ENCODE measurements at places on chromosomes 2 and 18.

- DNase-seq: no peak
Observed at GRCh38 chr2:181104512-181105115, 124.2 kb downstream of the UBE2E3 start.

DNA sequence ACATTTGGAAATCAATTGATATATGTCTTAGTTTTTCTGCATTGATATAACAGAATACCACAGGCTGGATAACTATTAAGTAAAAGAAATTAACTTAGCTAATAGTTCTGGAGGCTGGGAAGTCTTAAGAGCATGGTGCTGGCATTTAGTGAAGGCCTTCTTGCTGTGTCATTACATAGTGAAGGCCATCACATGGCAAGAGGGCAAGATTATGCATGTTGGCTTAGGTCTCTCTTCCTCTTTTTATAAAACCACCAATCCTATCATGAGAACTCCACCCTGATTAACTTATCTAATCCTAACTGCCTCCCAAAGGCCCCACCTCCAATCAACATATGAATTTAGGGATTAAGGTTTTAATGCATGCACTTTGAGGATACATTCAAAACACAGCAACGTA is 225.5 kb upstream of the VRK2 start:
- DNase-seq: no peak

DNA sequence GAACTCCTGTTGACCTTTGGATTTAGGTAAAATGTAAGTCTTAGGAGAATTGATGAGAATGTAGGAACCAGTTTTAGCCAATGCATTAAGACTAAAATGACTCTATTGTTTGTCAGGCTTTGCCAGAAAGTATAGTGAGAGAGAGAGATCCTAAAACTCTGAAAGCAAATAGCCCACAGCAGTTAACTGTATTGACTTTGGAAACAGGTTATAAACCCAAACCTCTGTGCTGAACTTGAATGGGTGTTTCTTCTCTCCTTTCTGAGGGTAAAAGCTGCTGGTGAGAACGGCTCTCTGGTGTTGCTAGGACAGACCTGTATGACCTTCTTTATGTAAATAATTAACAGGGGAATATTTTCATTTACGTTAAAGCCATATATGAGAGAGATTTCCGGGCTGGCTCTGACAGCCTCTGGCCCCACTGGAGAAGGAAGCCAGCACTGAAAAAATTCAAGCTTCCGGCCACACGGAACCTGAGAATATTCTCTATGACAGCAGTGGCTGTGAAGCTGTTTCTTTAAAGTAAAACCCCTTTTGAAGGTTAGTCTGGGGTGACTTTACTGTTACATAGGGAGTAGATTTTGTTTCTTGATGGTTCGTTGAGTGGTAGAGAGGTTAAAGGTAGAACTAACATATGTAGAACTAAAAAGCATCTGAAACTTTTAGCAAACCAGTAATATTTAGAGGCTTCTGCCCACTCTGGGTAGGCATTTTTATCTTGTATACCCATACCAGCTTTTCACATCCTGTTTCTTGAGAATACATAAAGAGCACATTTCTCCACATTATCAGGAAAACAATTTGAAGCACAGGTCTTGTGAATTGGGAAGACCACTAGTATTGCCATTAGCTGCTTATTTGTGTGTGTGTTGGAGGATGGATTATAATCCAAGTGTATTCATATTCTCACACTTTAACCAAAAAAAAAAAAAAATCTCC is 123.8 kb downstream of the SPTBN1 start:
- peak; percentile 67 for DNase-seq

DNA sequence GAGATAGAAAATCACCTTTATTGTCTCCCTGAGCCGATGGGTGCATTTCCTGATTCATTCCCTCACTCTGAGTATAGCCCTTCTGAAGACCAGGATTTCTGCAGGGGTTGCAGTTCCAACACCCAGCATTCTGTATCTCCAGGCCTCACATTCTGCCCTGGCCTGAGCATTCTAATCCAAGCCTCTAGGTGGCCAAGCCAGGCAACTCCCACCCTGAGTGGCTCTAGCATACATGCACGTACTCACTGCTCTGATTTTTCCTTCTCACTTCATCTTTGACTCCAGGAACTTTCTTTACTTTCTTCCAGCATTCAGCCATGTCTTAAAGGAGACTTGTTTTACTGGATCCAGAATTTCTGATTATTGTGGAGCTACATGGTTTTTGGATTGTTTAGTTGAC is 100.7 kb upstream of the STK39 start:
- DNase-seq: no peak

- no peak for DNase-seq
Observed at GRCh38 chr2:227317834-227318233, 7.2 kb upstream of the MFF start.

- no peak for DNase-seq
Observed at GRCh38 chr2:160206436-160206835, 6.4 kb upstream of the ITGB6 start.

DNA sequence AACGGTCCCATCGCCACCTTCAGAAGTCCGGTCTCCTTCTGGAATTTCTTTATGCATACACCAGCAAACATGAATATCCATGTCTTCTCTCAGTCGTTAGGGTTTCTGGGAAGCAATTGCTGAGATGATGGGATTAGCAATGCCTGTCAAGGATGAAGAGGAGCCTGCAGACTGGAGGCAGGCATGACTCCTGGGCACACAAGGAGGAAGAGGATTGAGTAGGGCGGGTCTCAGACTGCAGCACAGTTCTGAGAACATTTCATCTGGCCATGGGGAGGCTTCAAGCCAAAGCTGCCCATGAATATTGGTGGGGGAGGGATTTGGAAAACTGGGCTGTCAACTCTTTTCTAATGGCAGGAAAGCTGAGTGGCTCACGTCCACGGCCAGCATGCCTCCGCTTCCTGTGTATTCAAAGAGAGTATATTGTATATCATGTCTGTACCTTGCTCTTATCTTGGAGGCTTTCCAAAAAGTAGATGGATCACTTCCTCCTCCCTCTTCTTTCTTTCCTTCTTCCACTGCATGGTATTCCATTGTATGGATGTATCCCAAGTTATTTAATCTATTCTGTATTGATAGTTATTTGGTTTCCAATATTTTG is 24.5 kb downstream of the MC2R start:
- no peak for DNase-seq

GRCh38 chr18:21069468-21069867 is 42.1 kb downstream of the ROCK1 start:
- no peak for DNase-seq

DNA sequence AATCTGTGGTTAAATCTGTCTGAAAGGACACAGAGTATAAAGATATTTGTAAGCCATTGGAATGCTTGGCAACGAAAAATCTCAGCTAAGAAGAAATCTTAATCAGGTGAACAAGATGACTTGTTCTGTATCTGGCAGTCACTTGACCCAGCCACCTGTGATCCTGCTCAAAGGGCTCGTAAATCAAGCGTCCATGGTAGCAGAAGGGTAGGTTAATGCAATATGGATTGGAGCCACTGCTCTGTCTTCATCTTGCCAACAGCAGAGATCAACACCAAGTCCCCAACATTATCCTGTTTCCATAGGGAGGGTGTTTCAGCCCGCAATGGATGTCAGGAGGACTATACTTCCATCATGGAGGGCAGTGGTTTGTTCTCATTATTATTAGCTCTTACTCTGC is 378.4 kb downstream of the CDH7 start:
- no peak for DNase-seq

- DNase-seq: no peak
Observed at GRCh38 chr2:127044977-127045661, 61.8 kb downstream of the BIN1 start.

DNA sequence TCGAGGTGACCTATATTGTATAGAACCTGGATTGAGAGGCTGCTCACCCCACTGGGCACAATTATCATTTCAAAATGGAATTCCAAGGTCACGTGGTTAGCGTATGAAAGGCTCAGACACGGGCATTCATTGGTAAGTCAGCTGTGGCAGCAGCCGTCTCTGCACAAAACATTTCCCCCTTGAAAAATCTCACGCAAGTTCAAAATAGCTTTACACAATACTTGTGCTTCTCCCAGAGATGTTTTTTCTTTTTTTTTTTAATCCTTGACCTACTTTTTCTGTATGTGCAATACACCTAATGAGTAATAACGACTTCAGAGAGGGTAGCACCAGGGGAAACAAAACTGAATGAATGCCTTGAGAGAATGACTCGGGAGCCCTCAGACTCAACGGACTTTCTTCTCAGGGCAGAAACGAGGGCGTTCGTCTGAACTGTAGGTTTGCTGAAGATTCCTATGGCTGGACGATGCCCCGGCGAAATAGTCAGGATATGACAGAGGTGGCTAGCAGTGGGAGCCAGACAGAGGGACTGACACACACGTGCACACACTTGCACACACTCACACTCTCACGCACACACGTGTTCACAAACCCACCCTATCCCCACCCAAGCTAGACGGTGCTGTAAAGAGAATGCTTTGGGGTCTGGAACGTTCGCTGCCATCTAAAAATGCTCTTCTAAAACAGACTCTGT is 77.8 kb downstream of the PDCL3 start:
- DNase-seq: no peak

DNA sequence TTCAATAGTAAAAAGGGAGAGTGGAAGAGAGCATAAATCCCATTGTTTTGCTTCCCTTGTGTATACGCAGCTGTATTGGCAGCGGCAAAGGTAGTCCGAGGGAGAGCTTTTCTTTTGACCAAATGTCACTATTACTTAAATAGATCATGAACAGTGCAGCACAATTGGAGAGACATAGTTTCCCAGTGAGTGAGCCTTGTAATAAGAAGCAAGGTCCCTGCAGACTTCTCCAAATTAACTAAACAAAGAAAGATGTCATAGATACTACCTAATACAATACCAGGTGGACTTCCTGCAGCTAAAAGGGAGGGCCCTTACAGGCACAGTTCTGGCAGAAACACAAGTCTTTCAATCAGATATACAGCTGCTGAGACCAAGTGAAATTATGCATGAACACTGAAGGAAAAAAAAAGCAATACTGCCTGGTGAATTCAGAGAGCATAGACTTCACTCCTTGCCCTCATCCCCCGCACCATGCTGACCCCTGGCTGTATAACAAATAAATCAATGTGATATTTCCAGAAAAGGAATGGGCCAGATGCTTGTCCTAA is 404.7 kb upstream of the CDH2 start:
- no peak for DNase-seq

DNA sequence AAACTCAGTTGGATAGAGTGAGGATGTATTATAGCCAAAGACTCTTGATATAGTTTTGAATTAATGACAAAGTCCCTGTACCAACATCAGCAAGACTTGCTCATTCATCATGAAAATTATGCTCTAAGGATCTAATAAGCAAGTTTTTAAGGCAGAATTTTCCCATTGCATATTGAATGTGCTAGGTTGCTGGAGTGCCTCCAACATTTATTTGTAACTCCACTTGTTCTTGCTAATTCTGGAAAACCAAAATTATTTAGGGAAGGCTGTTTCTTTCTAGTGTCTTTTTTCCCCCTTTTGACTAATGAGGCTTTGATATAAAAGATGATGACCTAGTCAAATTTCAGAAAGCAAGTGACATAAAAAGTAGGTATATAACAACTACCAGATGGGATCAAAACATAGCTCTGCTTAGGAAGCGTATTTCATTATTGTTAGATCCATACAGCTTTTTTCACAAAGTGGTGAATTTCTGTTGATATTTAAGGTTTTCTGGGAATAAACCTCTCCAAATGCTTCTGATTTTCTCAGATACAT is 7.7 kb downstream of the SLC4A10 start:
- DNase-seq: no peak

DNA sequence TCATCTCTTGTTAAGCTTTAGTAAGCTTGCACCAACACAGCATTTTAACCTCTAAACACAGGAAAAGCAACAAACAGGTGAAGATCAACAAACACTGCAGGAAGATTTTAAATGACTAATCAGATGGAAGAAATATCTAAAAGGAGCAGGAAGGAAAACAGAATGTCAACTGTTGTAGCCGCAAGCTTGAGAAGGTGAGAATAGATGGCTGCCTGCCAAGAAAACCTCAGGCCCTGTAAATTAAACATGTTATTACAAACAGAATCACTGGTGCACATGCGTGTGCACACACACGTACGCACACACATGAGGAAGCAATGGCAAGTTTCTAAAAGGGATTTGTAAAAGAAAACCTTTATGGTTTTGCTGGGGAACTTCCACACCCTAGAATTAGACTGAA is 257.8 kb upstream of the GALNT5 start:
- no peak for DNase-seq

- DNase-seq: no peak
Observed at GRCh38 chr18:9263264-9263663, 71.3 kb upstream of the TWSG1 start.

DNA sequence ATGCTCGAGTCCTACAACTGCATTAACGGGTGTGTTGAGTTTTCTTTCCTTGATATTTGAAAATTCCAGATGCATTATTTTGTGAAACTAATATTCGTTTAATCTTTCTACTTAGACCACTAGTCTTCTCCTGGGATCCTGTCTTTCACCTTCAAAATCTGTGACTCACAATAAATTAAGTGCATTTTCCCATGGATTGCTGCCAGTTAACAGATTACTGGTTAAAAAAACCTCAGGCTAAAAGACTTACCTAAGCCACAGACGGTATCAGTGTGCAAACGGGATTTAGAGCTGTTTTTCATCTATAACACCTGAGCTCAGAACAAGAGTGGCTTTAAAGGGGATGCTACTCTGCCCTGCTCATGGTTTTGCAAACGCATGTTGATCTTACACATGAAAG is 10.2 kb downstream of the FECH start:
- no peak for DNase-seq

GRCh38 chr2:234448506-234449184 is 48.2 kb downstream of the ARL4C start:
- no peak for DNase-seq

DNA sequence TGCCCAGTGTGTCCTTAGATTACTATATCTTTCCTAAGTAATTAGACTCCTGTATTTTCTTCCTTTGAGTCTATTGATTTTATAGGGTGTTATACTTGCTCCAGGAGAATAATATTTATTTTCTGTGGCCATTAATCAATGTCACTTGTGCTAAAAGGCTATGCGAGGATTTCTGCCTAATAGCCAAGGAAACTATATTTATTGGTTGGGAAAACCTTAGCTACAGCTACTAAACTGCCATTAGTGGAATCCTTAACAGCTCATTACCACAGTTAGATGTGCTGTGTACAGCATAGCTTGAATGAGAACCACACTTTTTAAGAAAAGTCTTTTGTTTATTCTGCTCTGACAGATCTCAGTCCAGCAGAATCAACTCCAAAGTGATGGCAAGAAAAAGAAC is 537.3 kb downstream of the ERBB4 start:
- no peak for DNase-seq

GRCh38 chr2:145374165-145374564 is 854.2 kb upstream of the ZEB2 start:
- DNase-seq: no peak

GRCh38 chr18:59758106-59758505 is 60.9 kb upstream of the CCBE1 start:
- no peak for DNase-seq

DNA sequence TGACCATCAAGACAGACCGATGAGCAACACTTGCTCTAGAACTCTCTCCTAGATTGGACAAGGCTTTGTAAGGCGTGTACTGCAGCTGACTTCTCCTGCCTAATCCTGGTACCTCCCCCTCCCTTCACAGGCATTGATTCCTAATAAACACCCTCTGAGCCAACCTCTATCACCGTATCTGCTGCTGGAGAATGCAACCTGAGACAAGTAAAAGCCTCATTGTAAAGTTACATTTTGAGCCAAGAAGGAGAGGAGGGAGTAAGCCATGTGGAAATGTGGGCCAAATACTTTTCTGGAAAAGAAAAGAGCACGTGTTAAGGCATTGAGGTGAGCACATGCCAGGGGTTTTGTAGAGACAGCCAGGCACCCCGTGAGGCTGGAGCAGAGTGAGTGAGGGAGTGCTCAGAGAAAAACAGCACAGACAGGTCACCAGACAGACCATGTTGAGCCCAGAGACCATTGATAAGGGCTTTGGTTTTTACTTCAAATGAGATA is 2.6 kb upstream of the WDFY1 start:
- DNase-seq: no peak
